ENCODE measurements at places on chromosomes 5 and 9.
A peak's percentile ranks its signal among the peaks of the same experiment; 100 is the strongest.

DNA sequence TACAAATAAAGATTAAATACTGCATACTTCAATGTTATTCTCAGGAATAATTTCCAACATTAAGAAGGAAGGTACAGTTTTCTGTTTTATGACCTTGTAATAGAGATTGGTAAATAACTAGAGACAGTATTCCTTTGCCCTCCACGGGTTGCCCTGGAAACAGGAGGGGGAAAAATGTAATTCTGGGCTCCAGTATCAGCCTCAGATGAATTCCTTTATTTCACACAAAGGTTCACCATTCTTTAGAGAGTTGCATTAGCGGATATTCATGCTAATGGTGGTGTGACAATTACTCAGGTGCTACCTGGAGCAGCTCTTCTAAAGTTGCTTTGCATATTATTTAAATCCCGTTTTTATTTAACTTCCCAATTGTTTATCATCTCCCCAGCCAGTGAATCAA, 42.6 kb downstream of the CETN3 start:
- no peak for DNase-seq

DNA sequence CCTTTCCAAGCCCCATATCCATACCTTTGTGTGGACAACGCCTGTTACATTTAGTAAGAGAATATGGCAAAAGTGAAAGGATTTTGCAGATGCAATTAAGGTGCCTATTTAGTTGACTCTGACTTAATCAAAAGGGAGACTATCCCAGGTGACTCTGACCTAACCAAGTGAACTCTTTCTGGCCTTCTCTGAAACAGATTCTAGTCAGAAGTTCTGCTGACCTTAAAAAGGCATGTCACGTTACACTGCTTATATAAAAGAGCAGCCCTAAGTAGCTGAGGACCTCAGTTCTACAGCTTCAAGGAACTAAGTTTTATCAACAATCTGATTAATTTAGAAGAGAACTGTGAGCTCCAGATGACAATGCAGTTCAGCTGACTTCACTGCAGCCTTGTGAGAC, 5.7 kb upstream of the TICAM2 start:
- no peak for DNase-seq

- peak; percentile 73 for DNase-seq
These were observed 149.9 kb upstream of the ANKH start for GRCh38 chr5:15021266-15022046.

DNA sequence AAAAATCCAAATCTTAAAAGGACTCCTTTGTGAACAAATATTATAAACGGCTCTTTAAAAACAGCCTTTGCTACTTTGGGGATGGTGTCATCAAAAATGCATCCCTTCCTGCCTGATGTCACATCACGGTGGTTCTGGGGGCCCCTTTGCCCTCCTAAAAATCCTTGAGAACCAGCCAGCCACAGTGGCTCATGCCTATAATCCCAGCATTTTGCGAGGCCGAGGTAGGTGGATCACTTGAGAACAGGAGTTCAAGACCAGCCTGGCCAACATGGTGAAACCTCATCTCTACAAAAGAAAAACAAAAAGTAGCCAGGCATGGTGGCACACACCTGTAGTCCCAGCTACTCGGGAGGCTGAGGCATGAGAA, 43.9 kb downstream of the FNBP1 start:
- DNase-seq = no peak

- no peak for DNase-seq
These were observed 295.9 kb downstream of the PSAT1 start for GRCh38 chr9:78592811-78593210.

DNA sequence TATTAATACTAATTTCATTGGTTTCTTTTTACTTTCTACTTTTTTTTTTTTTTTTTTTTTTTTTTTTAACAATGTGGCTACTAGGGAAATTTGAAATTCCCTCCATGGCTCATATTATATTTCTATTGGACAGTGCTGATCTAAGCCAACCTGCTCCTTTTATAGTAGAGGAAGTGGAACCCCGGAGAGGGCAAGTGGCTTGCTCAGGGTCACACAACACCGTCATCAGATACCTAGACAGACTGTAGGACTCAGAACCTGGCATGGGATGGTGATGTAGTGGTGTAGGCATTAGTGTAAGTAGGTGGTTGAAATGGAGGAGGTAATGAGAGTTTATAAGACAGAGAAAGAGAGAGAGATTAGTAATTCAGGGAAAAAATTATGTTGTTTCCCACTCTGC, 10.8 kb downstream of the ZNF618 start:
- DNase-seq = no peak

GRCh38 chr9:108599571-108599970, 256.2 kb downstream of the ACTL7B start:
- DNase-seq = no peak

DNA sequence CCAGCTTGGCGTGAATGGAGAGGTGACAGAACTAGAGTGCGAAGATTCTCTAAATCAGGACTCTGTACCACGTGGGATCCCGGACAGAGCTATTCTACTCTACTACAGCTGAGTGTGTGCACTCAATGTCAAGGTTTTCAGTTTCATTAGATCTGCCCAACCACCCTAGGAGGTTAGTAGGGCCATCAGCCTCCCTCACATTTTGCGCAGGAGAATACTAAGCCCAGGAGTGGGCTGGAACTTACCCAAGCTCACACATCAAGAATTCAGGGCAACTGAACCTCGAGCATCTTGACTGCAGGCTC, 68.3 kb upstream of the TBC1D2 start:
- DNase-seq = no peak

DNA sequence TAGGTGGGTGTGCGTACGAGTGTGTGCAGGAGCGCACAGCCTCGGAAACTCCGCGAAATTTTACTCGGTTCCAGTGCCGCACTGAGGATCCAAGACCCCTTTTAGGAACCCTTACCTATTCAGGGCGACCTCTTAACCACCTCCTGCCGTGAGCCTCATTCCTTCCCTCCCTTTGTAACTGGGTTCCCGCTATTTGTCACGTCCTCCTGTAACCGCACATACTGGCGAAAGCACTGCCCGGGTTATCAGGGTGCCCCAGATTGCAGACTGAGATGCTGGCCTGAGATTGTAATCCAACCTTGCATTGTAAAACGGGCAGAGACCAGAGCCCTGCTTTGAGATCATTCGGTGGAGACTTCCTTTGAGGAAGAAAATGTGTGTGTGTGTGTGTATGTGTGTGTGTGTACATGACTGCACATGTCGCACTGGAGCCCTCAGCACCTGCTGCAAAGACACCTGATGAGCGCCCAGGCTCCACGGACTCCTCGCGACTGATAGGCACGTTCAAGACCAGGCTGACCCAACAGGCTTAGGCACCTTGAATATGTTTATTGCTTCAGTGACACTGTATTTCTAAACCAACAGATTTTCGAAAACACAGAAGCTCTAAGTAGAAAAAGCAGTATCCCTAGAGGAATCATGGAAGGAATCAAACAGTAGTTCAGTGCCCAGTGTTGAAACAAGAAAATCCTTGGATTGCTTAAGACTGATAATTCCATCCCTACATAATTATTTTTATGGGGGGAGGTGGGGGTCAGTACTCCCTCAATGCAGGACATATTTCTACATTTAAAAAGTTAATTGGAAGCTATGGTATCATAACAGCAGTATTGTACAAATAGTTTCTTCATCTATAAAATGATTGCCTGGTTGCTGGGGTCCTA, 86.5 kb upstream of the TNFAIP8 start:
- peak; percentile 80 for DNase-seq

DNA sequence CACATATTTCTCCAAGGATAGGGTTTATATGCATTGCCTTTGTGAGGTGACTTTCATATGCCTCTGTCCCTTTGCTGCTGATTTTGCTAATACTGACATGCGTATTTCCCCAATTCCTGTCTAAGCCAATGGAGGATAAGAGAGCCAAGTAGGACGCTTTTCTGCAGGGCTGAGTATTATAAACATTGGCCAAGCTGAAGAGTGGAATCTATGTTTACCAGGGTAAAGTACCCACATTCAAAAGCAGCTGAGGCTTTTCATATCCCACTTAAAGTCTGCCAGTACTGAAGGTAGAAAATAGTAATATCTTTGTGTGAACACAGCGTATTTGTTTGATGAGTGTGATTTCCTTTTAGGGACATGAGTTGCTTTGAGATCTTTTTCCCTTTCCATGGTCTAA, 128.8 kb upstream of the GPR151 start:
- no peak for DNase-seq

GRCh38 chr9:70409280-70409679, 5.2 kb downstream of the KLF9 start:
- no peak for DNase-seq

DNA sequence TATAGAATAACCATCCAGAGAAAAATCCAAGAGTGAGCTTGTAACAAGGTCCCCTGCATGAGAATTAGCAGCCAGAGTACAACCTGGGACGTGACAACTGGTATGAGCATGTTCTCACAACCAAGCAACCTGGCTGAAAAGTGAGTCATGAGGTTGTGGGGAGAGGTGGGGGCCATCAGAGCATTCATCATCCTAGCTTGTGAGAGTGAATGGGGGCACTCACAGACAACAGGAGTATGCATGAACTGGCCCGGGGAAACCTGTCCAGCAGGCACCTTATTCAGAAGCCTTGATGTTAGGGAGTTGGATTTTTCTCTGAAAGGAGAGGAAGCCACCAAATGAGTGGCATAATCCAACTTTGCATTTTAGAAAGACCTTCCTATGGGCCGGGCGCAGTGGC, 113.0 kb downstream of the FRMD3 start:
- DNase-seq = no peak

GRCh38 chr9:129385211-129385934, 207.3 kb upstream of the IER5L start:
- no peak for DNase-seq

DNA sequence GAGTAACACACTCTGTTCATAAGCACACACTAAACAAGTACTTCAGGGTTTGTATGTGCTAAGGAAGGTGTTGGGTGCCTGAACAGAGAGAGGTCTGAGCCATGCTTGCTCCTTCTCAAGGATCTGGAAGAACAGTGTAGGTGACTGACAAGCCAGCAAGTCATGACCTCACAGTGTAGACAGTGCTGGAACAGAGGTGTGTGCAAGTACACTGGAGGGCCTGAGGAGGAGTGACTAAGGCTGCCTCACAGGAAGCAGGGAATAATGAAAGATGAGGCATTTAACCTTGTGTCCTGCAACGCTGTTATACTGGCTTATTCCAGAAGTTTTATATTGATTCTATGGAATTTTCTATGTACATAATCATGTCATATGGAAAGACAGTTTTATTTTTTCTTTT, 83.9 kb downstream of the TMEM174 start:
- DNase-seq = no peak

DNA sequence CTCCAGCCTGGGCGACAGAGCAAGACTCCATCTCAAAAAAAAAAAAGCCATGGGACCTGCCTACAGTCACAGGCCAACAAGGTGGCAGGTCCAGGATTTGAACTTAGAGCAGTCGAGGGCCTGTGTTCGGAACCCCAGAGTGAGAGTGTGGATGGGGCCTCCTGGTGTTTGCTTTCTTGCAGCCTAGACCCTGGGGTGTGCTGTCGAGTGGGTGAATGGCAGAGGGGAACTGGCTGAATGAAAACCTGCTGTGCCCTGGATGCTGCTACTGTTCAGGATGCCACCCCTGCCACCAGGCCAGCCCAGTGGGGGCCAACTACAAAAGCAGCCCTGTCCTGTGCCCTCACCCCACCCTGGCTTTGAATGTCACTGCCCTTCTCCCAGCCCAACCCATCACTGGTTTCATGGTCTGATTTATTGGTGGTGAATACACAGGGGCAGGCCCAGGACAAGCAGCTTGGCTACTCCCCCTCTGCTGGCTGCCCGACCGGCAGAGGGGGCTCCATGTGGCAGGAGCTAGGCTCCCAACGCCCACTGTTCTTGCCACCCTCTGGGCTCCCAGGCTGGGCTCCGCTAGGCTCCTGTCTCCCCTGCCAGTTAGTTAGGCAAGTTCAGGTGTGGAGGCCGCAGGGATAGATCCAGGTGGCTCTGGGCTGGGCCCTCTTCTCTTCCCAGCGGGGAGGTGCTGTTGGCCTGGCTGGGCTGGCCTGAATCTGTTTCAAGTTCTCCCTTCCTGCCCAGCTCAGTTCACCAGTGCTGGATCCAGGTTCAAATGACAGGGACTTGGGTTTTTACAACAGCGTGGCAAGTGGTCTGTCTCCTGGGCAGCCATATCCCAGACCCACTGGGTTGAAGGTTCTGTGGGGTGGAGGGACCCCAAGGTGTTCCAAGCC, 12.2 kb downstream of the FPGS start:
- no peak for DNase-seq

GRCh38 chr9:36530224-36530623, 42.5 kb upstream of the MELK start:
- DNase-seq = no peak

GRCh38 chr5:134226441-134227192, 744 bp upstream of the PPP2CA start:
- no peak for DNase-seq

- DNase-seq = no peak
These were observed 76.6 kb downstream of the GOLM1 start for GRCh38 chr9:86022687-86023266.

DNA sequence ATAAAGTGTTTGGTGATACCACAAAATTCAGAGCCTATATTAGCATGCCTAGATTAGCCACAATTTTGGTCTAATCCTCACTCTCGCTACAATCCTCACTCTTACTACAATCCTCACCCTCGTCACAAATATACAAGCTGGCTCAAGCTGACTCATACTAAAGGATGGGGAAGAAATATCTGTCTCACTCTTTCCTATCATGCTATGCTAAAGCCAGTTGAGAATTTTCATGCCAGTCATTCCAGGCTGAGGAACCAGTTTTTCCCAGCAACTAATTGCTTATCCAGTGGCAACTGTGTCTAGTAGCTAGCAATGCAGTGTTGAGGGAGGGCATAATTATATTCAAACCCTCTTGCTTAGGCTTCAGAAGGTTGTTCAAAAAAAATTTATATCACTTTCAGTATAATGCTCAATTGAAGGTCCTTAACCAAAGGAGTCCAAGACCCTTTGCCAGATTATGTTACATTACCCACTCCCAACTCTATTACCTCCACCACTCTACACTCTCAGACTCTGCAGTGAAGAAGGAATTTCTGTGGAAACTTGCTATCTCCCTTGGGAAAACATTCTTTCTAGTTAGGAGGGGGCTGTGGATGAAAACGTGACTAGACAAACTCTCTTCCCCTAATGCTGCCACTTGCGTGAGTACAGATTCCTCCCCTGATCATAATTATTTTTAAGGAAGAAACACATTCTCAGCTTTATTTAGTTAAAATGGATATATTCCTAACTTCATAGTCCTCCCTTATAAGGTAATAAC, 810.3 kb upstream of the ACO1 start:
- DNase-seq = no peak

- peak; percentile 35 for DNase-seq
These were observed 161.9 kb upstream of the HMHB1 start for GRCh38 chr5:143649937-143650621.

GRCh38 chr5:69007726-69008368, 86.0 kb upstream of the SLC30A5 start:
- DNase-seq = peak; percentile 79

- DNase-seq = no peak
These were observed 345.8 kb downstream of the PDE4D start for GRCh38 chr5:59547731-59548130.

GRCh38 chr5:77707791-77708190, 68.3 kb downstream of the TBCA start:
- DNase-seq = no peak

DNA sequence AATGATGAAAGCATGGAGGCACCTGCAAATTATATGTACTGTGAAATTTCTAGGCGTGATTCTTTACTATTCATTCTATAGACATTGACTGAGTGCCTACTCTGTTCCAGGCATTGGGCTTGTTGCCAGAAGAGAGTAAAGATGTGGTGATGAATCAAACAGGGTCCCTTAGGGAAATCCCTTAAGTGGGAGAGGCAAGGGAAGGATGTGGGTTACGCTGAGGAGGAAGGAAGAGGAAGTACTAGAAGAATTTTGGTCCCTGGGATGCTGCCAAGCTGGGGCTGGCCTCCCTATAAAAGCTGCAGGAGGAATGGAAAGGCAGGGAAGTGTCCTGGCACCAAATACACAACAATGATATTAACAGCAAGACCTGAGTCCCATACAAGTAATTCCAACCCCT, 76.7 kb upstream of the SPOCK1 start:
- no peak for DNase-seq
